Brain pericyte (primary cell): ENCODE measurements at places on chromosomes 11 and 22.

- no peak for DNase-seq
These were observed 120.9 kb downstream of the ST3GAL4 start for GRCh38 chr11:126476266-126476924.

DNA sequence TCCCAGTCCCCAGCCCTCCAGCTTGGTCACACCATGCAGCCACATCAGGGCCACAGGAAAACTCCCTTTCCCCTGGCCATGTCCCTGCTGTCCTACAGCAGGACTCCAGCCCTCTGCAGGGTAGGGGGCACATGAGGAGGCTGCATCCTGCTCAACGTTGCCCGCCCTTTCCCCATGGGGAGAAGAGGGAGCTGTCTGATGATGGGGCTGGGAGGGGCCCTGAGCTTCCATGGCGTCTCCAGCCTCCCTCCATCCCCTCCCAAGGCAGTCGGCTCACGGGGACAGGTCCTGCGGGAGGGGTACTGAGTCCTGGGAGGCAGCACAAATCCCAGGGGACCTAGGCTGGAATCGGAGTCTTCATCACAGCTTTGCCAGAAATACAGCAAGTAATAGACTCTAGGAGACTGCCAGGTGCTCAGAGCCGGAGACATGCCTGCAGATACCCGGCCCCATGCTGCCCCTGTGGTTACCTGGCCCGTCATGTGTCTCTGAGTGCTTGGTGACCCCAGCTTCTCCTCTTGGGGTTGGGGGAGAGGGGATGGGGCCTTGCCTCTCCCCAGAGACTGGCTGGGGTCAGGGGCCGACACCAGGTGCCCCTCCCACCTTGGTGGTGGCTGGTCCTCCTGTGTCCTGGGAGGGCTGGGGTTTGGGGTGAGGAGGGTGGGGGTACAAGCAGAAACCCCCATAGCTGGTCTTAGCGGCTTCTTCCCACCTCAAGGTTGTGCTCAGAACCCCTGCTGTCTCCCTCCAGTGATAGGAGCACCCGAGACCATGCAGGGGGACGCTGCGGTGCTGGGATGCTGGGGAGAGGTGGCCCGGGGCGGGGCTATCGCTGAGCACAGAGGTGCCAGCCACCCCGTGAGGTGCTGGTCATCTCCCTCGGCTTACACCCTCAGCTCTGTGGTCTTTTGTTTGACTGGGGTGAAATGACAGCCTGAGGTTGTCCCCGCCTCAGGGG lies 2.3 kb downstream of the MRGPRE start:
- no peak for DNase-seq

- DNase-seq = no peak
These were observed 37.1 kb upstream of the TLCD5 start for GRCh38 chr11:120288021-120288420.

- DNase-seq = peak; percentile 39
These were observed 8.7 kb upstream of the LAYN start for GRCh38 chr11:111531687-111532364.

- no peak for DNase-seq
These were observed 20.5 kb downstream of the NUCB2 start for GRCh38 chr11:17296852-17297559.

DNA sequence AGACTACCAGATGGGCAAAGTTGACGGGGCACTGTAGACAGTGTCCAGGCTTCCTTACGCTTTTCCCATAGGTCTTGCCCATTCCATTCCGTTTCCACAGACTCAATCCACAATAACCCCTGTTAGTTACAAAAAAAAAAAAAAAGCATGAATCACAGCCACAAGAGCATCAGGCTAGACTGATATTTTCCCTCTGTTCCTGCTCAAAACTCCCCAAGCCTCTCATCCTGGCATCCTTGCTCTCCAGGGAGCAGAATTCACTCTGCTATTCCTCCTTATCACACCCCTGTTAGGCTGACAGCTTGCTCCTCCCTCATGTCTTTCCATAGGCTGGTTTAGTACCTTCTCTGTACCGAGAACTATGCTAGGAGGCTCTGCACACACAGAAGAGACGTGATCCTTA lies 42.2 kb downstream of the TMEM123 start:
- no peak for DNase-seq

- DNase-seq = no peak
These were observed 42.1 kb downstream of the CLMP start for GRCh38 chr11:123152951-123153350.

- no peak for DNase-seq
These were observed 700 bp upstream of the STX3 start for GRCh38 chr11:59754494-59754858.

GRCh38 chr22:23246982-23247766 lies 66.9 kb downstream of the BCR start:
- no peak for DNase-seq

GRCh38 chr22:29860006-29860766 lies 22.1 kb upstream of the ASCC2 start:
- DNase-seq = no peak

DNA sequence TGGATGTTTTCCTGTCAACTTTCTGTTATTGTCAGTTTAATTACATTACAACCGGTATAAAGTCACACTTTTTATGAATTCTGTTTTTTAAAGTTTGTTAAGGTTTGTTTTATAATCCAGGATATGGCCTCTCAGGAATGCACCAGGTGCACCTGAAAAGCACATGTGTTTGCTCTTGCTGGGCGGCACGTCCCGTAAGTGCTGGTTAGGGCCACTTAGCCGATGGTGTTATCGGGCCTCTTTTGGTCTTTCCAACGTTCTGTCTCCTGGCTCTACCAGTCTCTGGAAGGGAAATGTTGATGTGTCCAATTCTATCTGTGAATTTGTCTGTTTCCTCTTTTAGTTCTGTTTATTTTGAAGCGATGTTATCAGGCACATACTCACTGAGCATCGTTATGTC lies 695.7 kb downstream of the BRD1 start:
- DNase-seq = no peak

DNA sequence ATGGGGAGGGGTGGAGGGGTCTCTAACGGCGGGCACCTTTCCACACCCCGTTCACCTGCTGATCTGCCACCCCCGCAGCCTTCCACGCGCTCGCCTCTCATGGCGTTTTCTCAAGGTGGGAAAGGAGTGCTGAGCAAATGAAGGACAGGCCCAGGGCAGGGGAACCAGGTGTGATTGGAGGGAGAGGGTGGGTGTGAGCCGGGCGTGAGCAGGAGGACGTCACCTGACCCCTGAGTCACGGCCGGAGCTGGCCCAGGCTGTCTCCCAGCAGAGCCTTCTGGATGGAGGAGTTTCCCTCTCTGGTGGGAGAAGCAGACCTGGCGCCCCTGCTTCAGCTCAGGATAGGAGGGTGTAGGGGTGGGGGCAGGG lies 14.0 kb upstream of the ARHGAP8 start:
- no peak for DNase-seq

GRCh38 chr11:110878513-110878912 lies 166.3 kb upstream of the ARHGAP20 start:
- no peak for DNase-seq

DNA sequence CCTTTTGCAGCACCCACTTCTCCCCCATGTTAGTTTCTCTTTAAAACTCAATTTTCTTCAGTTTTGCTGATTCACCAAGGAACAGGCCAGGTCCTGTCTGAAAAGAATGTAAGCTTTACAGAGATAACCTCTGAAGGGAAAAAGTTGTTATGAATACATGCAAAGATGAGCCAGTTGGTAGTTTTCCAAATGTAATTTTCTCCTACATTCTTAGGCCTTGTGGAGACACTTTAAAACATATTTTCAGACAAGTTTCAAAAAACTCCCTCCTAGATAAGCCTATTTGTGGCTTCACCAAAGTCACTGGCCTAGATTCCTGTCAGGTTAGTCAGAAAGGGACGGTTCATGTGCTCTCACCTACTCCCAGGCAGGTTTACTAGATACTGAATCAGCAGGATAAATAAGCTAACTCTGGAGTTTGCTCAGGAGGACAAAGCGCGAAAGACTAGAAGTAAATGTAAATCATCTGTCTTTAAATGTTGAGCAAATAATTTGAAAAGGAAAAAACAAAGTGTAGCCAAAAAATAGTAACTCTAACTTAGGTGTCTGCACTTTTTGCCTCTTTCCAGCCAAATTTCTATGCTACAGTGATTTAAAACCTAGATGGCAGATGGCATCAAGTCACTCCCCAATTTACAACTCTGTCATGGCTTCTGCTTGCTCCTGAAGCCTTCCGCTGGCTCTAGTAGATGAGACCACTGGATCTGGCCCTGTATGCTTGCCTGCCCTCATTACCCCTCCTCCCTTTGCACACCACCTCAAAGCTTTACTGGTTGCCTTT lies 4.9 kb upstream of the ATP6V1E1 start:
- no peak for DNase-seq

- no peak for DNase-seq
These were observed 12.6 kb downstream of the SULT4A1 start for GRCh38 chr22:43849731-43850130.

GRCh38 chr11:120273432-120273831 lies 33.5 kb downstream of the POU2F3 start:
- DNase-seq = no peak

GRCh38 chr11:34068111-34068510 lies 16.6 kb downstream of the CAPRIN1 start:
- DNase-seq = no peak

GRCh38 chr11:18243783-18244362 lies 4.6 kb downstream of the SAA2 start:
- peak; percentile 45 for DNase-seq

DNA sequence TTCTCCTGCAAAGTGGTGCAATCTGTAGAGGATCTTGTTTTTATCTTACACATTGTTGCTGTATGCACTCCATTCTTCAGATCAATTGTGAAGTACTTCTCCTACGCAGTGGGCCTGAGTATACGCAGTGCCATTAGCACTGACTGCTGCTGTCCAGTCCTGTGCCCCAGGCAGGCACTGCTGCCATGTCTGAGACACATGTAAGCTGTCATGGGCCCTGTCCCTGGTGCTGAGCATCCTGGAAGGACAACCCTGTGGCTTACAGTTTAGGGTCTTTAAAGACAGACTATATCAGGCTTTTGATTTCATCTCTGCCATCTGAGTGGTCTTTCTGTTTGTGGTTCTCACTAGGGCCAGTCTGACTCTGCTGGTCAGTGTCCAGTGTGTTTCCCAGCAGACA lies 44.8 kb upstream of the PTPN5 start:
- no peak for DNase-seq

- no peak for DNase-seq
These were observed 6.9 kb upstream of the COPB1 start for GRCh38 chr11:14506532-14506931.

DNA sequence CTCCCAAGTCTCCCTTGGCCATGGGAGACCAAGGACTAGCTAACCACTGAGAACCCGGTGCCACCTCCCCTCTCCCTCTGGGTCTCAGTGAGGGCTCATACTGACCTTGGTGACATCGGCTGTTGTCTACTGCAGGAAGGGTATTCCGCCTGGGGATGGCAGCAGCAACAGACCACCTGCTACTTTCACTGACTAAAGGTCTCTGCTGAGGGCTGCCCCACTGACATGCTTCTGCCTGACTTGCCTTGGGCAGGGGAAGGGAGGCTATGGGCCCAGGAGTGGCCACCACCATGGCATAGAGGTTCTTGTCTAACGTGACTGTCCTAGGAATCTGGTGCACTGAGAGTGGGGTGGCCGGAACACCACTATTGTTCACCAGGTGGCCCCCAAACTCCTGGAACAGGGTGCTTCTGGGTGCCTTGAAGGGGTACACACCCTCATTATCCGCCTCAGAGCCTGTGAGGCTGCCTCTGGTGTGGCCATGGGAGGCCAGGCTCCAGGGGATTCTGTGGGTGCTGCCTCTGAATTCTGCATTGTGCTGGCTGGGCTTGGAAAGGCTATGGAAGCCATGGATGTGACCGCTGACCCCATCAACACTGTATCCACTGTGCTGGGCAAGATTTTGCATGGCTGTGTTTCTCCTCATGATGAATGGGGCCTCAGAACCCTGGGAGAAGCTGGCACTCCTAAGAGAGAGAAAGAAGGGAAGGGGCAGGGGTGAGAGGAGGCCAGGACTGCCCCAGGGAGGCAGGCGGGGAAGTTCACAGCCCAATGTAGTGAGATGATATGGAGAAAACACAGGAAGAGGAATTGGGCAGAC lies 38.3 kb downstream of the GAB4 start:
- no peak for DNase-seq

GRCh38 chr11:62882788-62883501 lies 2.2 kb downstream of the SLC3A2 start:
- DNase-seq = no peak
